Articular chondrocyte of knee joint (primary cell): ENCODE measurements at places on chromosomes 6 and 20. TPM values are rescaled to one million over a fixed set of nuclear protein-coding genes. Genes with fewer than 3 reads are reported as not detected.

COL20A1 gene
- not detected in 2 replicates for total RNA-seq

GRIK2 gene
- total RNA-seq, result 0.32 and 0.52 TPM in 2 replicates

HDGFL1 gene
- total RNA-seq, result not detected in 2 replicates

IMPG1 gene
- total RNA-seq, result not detected in 2 replicates

PAX1 gene
- not detected in 2 replicates for total RNA-seq

ZC2HC1B gene
- 0.26 TPM in 1 of 2 replicates, not detected in the other for total RNA-seq

PSMB9 gene
- 19.3 and 23.8 TPM in 2 replicates for total RNA-seq

MLN gene
- not detected in 2 replicates for total RNA-seq

LRFN2 gene
- not detected in 2 replicates for total RNA-seq
